ENCODE measurements at places on chromosomes 6 and 20.

- no peak for DNase-seq
These were observed 18.1 kb upstream of the FERMT1 start for GRCh38 chr20:6140947-6141346.

DNA sequence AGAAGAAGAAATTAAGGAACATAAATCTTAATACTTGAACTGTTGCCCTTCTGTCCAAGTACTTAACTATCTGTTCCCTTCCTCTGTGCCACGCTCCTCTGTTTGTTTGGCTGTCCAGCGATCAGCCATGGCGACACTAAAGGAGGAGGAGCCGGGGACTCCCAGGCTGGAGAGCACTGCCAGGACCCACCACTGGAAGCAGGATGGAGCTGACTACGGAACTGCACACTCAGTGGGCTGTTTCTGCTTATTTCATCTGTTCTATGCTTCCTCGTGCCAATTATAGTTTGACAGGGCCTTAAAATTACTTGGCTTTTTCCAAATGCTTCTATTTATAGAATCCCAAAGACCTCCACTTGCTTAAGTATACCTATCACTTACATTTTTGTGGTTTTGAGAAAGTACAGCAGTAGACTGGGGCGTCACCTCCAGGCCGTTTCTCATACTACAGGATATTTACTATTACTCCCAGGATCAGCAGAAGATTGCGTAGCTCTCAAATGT, 17.1 kb downstream of the IRF4 start:
- DNase-seq: peak; percentile 37

DNA sequence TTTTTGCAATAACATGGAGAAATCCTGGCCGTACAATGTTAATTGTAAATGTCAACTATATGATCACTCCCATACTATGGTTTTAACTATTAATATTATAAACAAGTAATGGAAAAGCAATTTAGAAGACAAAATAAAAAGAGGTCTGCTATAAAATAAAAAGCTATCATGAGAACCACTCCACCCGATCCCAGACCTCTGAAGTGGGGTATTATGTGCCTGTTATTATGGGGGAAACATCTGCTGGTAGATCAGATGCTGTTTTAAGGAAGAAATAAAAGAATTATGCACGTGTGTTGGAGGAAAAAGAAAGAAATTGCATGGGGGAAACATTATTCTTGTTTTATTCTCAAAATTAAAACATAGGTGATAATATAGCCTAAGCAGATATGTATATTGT, 615.7 kb upstream of the ARID1B start:
- DNase-seq: no peak

GRCh38 chr6:15870333-15871043, 207.7 kb upstream of the DTNBP1 start:
- DNase-seq: peak; percentile 35

- no peak for DNase-seq
These were observed 364.2 kb downstream of the TFAP2B start for GRCh38 chr6:51182827-51183226.

DNA sequence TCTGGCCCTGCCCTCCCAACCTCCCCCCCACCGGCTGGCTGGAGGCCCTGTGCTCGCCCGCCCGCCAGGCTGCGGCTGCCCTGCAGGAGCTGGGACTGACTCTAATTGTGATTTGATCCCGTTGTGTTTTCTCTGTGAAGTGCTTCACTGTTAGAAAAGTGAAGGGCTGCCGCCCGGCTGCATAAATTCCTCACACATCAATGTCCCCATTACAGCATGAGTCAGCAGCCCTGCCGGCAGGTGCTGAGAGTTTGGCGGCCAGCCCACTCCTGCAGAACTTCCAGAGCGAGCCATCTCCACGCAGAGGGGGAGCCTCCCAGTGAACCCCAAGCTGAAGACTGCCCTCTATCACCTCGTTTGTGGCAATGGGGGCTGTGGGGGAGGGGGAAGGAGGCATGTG, 137.9 kb downstream of the DLL1 start:
- DNase-seq: peak; percentile 54

GRCh38 chr6:11950109-11950508, 62.0 kb upstream of the HIVEP1 start:
- DNase-seq: no peak

DNA sequence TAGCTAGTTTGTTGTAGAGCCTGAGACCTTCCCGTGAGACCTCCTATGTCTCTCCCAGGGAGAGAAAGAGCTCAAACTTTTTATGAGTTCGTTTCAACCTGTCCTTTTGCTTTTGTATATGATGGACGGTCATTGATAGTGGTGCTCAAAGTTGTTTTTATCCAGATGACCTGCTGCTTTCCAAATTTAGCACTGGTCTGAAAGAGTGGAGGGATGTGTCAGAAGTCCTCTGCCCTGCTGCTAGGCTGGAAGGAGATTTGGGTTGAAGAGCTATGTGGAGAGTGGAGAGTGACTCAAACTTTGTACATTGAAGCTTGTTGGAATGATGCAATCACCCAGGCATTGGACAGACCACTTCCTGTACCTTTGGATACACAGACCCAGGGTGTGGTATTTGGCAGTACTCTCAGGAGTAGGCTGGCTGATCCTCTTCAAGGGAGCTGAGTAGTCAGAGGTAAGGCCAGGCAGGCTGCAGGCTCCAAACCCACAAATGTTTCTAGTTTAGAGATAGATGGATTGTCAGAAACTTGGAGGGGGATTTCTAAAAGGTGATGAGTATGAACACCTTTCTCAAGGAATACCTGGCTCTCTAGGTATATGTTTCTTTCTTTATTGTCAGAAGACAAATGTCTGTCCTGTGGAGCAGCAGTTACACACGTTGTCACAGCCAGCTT, 49.4 kb upstream of the RREB1 start:
- DNase-seq: peak; percentile 96

- DNase-seq: no peak
These were observed 205.3 kb downstream of the EYA2 start for GRCh38 chr20:47099825-47100441.

- DNase-seq: peak; percentile 53
These were observed 216.0 kb downstream of the HIVEP2 start for GRCh38 chr6:142728910-142729481.

DNA sequence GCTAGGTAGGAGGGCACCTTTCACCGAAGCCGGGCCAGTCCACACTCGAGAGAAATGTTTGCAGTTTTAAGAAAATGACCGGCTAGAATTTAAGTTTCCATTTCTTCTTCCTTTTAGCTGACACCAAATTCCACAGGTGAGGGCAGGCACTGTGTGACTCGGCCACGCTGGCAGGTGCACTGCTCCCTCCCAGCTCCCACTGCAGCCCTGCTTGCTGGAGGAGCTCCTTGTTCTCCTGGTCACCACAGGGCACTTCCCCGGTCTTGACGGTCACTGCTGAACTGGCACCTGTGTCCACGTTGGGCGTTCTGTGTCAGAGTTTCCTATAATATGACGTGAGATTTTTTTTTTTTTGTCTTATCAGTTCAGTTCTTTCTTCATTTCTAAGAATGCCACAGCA, 3.6 kb upstream of the KIF25 start:
- no peak for DNase-seq

DNA sequence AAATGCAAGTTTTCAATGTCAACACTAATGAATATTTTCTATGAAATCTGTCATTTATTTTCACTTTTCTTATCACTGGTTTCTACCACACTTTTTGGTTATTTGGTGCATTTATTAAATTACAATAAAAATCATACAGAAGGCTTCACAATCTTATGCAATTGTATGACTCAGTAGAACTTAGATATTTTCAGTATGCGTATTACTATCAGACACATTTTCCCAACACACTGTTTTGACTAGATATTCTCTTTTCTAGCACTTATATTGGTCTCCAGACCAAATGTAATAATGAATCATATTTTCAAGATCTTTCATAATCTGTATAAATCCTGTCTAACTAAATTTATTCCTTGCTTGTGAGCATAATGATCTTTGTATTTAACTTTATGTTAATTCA, 74.1 kb downstream of the FAM83B start:
- DNase-seq: no peak

- DNase-seq: no peak
These were observed 71.7 kb downstream of the B4GALT5 start for GRCh38 chr20:49641683-49642656.

DNA sequence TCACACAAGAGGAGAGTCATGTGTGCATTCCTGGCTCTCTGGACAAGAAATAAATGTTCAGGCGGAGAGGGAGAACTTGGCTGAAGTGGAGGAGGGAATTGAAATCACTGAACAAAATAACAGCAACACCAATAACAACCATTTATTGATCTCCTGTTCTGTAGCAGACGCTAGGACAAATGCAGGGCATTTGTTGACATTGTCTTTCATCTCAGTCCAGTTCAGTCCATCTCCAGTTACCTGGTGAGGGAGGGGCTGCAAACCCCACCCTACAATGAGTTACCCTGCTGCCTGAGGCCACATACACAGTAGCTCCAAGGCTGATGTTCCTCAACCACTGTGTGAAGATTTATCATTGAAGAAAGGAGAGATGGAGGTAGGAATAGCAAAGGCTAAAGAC, 27.3 kb downstream of the UNC5CL start:
- no peak for DNase-seq

DNA sequence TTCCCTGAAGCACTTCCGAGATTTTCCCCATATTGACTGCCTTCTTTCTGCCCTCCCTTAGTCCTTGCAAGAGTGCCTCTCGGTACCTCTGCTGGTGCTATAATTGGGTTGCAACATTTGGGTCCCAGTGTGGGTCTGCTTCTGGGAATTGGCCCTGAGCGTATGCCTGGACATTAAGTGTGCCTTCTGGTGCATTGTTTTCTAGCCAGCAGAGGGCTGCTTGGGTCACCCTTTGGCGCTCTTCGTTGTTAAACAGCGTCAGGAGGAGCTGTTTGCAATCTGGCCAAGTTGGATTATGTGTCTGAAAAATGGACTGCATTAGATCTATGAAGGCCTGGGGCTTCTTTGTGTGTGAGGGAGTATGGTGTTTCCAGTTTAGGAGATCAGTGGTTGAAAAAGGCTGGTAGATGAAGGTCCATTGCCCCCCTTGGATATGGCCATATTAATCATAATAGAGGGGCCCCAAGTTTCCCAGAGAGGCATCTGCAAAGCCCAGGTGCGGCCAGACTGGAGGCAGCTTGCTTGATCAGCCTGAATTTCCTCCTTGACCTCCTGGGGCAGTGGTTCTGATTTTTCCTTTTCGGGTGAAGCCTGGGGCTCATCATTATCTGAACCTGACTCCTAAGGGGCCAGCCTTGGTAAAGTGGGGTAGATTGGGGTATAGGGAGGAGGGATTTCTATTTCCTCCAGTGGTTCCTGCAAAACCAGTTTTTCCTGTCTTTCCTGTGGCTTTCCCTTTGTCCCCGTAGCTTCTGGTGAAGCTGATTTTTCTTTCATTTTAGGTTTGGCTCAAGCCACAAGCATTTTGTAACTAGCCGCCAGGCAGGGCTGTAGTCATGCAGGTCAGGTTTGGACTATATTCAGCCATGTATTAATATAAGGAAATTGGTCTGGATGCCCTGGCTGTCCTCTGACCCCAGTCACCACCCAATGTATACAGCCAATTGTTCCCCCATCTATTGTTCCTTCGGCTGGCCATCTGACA, 85.4 kb upstream of the GPR6 start:
- DNase-seq: no peak

GRCh38 chr6:34673064-34673463, 23.5 kb downstream of the ILRUN start:
- DNase-seq: no peak

DNA sequence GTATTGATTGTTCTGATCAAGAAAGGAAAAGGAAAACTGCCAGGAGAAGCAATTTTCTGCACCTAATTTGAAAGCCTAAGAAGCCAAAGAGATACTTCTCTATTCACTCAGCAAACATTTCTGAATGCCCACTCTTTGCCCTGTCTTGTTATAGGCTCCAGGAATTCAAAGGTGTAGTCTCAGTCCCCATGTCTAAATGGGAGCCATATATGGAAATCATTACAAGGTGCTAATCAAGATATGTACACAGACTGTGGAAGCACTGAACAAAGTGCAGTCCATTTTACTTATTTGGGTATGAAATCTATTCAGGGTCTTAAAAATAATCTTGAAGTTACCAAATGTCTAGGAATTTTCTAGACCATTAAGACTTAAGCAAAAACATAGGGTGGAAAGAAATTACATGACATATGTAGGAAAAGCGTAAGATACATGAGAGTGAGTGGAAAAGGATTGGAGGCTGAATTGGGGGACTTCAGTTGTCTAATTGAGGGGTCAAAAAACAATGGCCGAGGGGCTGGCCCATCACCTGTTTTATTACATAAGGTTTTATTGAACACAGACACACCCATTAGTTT, 39.0 kb upstream of the ASCC3 start:
- no peak for DNase-seq

DNA sequence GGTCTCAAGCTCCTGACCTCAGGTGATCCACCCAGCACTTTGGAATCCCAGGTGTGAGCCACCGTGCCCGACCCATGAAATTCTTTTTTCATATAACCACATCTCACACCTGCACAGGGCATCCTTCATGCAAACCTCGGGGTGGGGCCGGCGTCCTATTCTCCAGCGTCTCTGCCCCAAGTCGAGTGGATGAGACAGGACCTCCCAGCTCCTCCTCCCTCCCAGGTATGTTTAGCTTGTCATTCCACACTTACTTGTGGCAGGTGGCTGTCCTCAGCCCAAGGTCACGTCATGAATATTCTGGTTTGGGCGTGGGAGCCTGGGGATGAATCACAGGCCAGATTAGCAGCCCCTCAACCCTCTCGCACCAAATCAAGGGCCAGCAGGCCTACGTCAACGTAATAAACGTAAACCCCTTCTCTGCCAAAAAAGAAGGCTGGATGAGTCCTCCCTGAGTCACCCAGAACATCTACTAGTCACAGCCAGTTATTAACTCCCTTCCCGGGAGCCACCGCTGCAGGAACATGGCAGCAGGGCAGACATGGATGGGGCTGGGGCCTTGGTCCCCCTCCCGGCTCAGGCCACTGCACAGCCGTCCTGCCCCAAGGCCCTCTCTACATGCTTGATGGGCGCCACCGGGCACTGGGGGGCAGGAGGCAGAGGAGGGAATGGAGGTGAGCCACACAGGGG, 91.7 kb downstream of the YTHDF1 start:
- no peak for DNase-seq

DNA sequence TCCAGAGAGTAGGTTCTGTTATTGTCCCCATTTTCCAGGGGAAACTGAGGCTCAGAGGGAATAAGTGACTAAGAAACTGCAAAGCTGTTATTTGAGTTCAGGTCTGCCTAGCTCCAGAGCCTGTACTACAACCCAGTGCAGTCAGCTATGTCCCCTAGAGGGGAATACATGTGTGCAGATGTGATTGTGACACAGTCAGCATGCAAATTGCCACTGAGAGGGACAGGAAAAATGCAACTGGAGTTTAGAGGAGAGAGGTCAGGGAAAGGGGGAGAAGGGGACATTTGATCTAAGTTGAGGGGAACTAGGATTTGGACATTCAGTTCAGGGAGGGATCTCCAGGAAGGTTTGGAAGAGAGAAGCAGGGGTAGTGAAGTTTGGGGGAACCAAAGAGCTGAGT, 38.6 kb upstream of the EPB41L1 start:
- no peak for DNase-seq

DNA sequence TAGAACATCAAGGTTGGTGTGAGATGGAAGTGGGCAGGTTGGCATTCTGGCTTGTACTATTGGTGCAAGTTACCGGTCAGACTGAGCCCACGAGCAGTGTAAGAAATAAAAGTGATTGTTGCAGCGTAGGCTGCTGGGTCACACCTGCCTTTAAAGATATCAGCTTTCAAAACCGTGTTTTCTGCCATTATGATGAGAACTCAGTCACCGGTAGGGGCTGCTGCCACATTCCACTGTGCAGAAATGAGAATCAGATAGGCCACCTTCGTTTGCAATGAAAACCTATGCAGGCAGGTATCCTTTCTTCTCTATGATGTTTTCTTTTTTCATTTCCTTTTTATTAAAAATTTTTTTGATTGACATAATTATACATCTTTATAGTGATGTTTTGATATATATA, 168.5 kb downstream of the MYLK4 start:
- DNase-seq: no peak

- DNase-seq: no peak
These were observed 443.1 kb upstream of the RGS17 start for GRCh38 chr6:153574231-153574630.
